ENCODE measurements at places on chromosomes 3 and 15. TPM values are rescaled to one million over a fixed set of nuclear protein-coding genes. Genes with fewer than 3 reads are reported as not detected.

GRCh38 chr15:65077981-65078352 is 1.4 kb downstream of the KBTBD13 start:
- peak; percentile 80 for DNase-seq
- no peaks in the 10 kb centered on the region for H3K27me3 ChIP-seq
- H3K36me3 ChIP-seq = no peaks in the 10 kb centered on the region
- H3K4me3 ChIP-seq = no peak overlapping the region
- H3K27ac ChIP-seq = no peak overlapping the region

- H3K27ac ChIP-seq = no peak overlapping the region
- no peaks in the 10 kb centered on the region for H3K36me3 ChIP-seq
- H3K27me3 ChIP-seq = no peaks in the 10 kb centered on the region
- no peak overlapping the region for H3K4me3 ChIP-seq
Measured at GRCh38 chr3:107285197-107285596, 92.0 kb upstream of the CCDC54 start.

Gene SOX14
- 0.14 TPM for total RNA-seq

DNA sequence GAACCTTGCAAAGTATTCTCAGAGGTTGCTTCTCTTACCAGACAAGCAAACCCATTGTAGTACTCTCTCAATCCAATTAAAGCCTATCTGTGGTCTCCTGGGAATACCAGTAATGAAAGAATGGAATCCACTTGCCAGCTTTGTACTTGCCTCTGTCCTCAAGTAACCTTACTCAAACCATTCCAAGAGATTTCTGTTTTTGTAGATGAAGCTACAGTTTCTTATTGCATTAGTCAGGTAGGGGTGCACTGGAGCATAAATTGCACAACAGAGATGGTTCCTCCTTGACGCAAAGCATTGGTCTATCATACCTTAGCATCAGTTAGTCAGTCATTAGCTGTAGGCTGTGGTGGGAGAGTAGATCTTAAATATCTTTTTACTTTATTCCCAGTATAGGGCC is 52.9 kb downstream of the BTLA start:
- no peak for DNase-seq
- H3K36me3 ChIP-seq = no peaks in the 10 kb centered on the region
- no peak overlapping the region for H3K27ac ChIP-seq
- no peaks in the 10 kb centered on the region for H3K4me1 ChIP-seq

- H3K27me3 ChIP-seq = no peaks in the 10 kb centered on the region
- no peak overlapping the region for H3K4me3 ChIP-seq
- H3K27ac ChIP-seq = no peak overlapping the region
- no peaks in the 10 kb centered on the region for H3K36me3 ChIP-seq
- no peaks in the 10 kb centered on the region for H3K4me1 ChIP-seq
Measured at GRCh38 chr15:29196290-29196689, 73.3 kb downstream of the NSMCE3 start.

GRCh38 chr3:57464801-57465200 is 79.3 kb downstream of the DNAH12 start:
- no peak overlapping the region for H3K4me3 ChIP-seq

Gene ZNF80
- total RNA-seq = not detected

DNA sequence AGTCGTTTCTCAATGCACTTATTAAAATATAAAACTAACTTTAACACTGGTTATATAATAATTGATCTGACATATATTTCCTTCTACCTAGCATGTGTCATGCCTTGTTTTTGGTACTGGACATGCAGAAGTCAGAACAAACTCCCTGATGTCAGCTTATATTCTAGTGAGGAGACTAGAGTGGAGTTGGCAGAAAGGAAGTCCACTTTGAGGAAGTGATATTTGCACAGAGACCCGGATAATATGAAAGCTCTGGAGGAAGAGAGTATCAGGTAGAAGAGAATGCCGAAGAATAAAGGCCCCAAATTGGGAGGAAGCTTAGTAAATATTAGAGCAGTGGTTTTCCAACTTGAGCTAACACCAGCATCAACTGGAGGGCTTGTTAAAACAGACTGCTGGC is 24.6 kb upstream of the ZNF280D start:
- no peak for DNase-seq
- no peaks in the 10 kb centered on the region for H3K4me1 ChIP-seq
- no peak overlapping the region for H3K4me3 ChIP-seq
- H3K27ac ChIP-seq = no peak overlapping the region

DNA sequence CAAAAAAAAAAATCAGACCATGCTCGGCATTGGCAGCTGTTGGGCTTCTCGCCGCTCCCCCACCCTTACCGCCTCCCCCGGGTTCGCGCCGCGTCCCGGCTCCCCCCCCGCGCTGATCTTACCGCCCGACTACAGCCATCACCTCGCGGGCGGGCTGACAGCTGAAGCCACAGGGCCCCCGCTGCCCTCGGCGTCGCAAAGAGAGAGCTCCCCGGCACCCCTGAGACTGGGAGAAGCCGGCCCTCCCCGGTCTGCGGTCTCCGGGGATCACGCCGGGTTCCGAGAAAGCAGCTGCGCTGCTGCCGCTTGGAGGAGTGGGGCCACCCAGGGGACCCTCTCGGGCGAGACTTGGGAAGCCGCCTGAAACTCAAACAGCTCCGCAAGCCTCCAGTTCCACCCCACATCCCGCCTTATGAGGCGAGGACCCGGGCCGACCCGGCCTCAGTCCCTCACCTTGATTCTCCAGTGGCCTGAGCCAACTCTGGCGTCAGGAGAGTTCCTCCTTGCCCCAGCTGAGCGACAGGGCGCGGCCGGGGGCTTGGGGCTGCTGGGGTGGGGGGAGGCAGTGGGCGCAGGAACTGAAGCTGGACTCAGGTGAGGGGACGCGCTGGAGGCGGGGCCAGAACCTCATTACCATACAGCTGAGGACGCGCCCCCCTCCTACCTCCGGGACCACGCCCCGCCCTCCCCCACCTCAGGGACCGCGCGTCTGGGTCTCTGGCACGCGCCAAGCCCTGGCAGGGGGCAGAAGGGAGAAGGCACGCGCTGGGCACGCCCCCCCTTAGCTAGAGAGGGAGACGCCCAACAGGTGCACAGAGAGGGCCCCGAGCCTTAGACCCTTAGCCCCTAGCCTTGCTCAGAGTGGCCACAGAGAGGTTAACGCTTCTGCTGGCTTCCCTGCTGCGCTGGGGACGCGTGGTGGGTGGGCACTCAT is 1.0 kb upstream of the DLL4 start:
- peaks cover 21% of the 10 kb centered on the region for H3K27me3 ChIP-seq

Gene NAALADL2
- 3.5 TPM for total RNA-seq

GRCh38 chr15:84645496-84645895 is 8.6 kb downstream of the WDR73 start:
- DNase-seq = no peak
- H3K4me1 ChIP-seq = no peaks in the 10 kb centered on the region
- no peak overlapping the region for H3K4me3 ChIP-seq
- no peaks in the 10 kb centered on the region for H3K27me3 ChIP-seq

Gene ACY1
- total RNA-seq = 19.0 TPM

All from uterus (tissue), 4 donors.